ENCODE measurements at places on chromosomes 5 and 9. TPM values are rescaled to one million over a fixed set of nuclear protein-coding genes. Genes with fewer than 3 reads are reported as not detected.

The TMEM174 gene
- not detected for total RNA-seq

The CCL27 gene
- total RNA-seq: not detected

The MEGF10 gene
- total RNA-seq: 11.4 TPM

The SPARC gene
- total RNA-seq: 1,275 TPM

The PCDHGB2 gene
- 1.5 TPM for total RNA-seq

The ARID3C gene
- 0.26 TPM for total RNA-seq

The RGS7BP gene
- total RNA-seq: not detected

Data from SK-MEL-5 (cell line).